Stimulated activated CD4-positive, alpha-beta T cell treated with anti-CD3 and anti-CD28 coated beads, Interleukin-1b, Interleukin-23, amount 100 ng/mL, for 4 hours (primary cell): ENCODE measurements at places on chromosomes 11 and 22.

DNA sequence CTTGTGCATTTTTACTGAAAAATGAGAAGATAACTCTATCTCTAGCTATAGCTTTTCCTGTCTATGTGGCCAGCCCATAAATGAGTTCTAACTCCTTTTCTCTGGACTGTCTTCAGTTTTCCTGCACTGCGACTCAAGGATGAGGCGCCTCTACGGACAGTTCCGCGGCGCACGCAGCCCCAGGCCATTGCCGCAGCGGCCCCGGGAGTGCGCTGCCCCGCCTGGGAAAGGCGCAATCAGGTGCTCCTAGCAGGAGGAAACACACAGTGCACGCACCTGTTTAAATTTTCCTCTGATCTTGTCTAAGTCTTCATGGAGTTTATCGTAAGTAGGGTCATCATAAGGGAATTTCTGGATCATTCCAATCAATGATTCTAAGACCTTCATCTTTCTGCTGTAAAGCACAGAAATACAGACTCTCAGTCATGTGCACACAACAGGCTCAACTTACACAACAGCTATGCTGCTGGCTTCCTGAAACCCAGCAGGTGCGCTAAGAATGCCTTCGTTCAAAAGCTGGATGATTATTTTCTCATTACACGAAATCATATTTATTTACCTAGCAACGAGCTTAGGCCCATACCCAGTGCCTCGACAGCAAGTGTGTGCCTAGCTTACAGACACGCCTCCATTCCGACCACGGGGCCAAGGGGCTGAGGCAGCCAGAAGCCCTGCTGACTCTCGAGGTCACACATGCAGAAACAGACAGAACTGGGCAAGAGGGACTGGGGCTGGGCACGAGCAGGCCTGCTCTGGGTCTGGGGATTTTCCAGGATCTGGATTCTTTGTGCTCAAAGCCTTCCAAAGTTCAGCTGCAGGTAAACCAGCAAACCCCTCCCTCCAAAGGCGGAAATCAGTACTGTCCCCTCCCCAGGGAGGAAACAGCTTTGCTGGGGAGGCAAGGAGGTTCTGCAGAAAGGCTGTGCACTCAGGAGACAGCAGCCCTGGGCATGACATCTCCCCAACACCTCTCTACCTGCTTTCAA is 7.2 kb downstream of the LTO1 start:
- no peak for DNase-seq

DNA sequence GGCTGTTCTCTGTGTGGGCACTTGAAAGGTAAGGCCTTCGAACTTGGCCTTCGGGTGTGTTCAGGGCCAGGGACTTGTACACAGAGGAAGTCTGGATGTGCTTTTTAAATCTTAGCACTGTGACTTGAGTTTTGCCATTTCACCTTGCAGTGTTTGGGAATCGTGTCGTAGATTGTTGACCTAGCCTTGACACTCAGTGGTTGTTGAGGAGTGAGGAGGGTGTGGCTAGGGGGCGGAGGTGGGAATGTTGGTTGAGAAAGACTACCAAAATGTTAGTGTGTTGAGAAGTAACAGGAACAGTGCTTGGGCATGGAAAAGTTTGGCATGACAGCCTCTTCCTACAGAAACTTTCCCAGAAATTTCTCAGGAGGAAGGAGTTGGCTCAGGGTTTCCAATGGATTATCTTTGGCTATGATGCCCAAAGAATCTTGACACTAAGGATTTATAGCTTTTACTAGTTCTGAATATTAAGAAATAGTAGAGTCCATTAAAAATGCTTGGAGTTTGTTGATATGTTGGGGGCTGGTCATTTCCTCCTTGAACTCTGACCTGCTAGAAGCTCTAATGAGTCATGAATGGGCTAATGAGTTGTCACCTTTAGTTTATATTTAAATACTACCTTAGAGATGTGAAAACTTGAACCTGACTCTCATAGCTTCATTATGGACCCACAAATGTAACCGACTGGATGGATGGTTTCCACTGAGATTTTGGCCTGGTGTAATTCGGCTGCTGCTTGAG is 40.6 kb downstream of the BARX2 start:
- DNase-seq, result no peak

GRCh38 chr11:120703358-120704152 is 192.0 kb downstream of the GRIK4 start:
- DNase-seq, result no peak

- DNase-seq, result no peak
Measured at GRCh38 chr11:44404301-44404700, 94.4 kb upstream of the ALX4 start.

DNA sequence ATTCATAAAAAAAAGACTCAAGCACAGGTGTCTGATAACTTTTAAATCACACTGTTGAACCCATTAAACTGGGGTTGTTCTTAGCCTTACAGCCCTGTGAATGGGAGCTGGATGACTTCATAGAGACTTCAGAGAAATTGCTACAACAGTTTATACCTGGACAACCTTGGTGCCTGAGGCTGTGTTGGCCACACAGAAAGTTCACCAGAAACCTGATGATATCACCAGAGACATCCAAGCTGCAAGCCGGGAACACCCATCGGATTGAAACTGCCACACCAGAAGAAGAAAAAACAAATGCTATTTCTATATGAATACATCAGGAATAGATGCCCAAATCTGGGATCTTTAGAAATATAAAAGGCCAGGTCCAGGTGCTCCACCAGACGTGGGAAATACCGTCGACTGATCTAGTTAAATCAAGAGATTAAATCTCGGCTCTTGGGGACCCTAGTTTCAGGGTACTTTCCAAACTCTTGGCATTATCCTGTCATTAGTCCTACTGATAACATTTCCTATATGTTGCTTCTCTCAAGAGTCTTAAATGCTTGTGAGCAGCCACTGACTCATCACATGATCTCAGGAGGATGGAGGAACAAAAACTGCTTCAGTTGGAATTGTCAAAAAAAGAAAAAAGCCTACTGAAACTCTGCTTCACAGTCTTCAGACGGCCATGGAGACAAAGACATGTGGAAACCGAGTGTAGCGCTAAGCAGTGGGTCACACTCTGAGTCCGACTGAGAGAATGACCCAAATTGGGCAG is 28.6 kb upstream of the APOL5 start:
- DNase-seq, result no peak

DNA sequence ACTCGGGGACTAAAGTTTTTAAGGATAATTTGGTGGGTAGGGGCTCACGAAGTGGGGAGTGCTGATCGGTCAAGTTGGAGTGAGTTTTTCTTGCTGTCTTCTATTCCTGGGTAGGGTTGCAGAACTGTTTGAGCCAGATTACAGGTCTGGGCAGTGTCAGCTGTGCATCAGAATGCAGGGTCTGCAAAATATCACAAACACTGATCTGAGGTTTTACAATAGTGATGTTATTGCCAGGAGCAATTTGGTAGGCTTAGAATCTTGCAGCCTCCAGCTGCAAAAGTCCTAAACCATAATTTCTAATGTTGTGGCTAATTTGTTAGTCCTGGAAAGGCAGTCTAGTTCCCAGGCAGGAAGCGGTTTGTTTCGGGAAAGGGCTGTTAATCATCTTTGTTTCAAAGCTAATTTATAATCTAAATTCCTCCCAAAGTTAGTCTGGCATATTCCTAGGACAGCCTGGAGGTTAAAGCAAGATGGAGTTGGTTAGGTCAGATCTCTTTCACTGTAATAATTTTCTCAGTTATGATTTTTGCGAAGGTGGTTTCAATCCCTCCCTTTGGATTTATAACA is 39.7 kb upstream of the CALCA start:
- no peak for DNase-seq

DNA sequence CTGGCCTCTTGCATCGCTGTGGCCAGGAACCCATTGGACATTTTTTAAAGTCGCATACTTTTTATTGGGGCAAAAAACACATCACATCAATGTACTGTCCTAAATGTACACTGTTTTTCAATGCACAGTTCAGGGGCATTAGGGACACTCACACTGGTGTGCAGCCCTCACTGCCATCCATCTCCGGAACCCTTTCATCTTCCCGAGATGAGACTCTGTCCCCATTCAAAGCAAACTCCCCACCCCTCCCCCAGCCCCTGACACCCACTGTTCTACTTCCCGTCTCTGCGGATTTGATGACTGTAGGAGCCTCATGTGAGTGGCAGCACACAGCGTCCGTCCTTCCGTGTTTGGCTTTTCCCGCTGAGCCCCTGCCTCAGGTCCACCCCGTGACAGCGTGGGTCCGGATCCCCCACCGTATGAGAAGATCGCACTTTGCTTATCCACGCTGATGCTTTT is 41.8 kb upstream of the TH start:
- DNase-seq, result peak; percentile 12

- DNase-seq, result no peak
Measured at GRCh38 chr11:59267736-59268475, 55.2 kb upstream of the MPEG1 start.

GRCh38 chr11:278001-278951 is at the start of gene NLRP6:
Gene NLRP6, plus strand, starts transcription at chr11:278407. Its CDS starts 163 bp downstream, at chr11:278570.
- DNase-seq, result no peak

- DNase-seq, result no peak
Measured at GRCh38 chr11:118004543-118005223, 18.5 kb downstream of the IL10RA start.

DNA sequence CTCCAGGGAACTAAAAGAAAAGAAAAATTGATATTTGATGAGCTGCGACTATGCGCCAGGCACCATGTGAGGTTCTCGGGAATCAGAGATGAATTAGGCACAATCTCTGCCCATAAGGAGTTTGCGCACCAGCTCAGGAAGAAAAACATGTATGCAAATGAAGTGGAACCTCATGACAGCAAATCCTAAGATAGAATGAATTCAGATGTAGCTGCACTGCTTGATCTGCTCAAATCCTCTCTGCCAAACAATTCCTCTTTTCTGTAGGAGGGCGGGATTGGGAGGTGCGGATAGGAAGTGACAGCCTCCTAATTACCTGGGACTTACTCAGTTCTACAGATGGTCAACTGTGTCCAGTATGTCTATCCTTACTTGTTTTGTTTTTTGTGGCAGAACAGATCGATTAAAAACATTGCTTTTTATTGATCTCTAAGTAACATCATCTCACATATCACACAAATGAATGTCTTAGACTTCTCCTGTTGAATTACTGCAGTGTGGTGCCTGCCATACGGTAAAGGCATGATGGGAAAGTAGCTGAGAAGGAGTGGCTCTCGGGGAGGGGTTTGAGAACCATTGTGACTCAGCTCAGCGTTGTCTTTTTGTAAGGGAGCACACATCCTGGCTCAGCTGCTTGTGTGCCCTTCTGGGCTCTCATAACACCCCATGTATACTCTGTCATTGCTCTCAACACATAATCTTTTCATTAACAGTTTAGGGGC is 13.9 kb downstream of the CRTAM start:
- peak; percentile 25 for DNase-seq

DNA sequence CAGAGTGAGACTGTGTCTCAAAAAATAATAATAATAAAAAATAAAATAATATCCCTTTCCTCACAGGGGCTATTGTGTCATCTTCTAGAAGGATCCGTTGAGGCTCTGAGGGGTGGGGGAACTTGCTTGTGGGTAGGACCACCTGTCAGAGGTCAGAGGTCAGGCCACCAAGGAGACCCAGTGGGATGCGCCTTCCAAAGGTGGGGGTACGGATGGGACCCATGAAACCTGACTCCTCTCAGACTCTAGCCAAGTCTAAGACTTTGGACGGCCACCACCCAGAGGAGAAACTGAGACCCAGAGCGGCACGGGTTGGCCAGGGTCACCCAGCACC is 367 bp upstream of the MMP11 start:
- DNase-seq, result no peak

- DNase-seq, result no peak
Measured at GRCh38 chr11:15705891-15706290, 591.2 kb downstream of the INSC start.

- DNase-seq, result no peak
Measured at GRCh38 chr22:48197189-48197690, 1434.8 kb downstream of the TBC1D22A start.

DNA sequence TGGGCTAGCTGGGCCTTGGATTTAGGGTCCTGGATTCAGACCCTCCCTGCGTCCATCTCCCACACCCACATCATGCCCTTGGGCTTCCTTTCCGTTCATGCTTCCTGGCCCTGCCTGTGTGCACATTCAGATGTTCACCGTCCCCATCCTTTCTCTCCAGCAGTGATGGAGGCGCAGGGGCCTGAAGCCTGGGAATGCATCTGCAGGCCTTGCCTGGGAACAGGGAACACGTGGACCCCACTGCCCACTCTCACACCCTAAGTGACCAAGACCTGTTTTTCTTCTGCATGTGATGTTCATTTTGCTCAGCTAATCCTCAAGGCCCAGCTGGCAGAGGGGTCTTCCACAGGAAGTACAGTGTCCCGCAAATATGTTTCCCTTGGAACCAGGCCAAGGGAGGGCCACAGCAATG is 91.6 kb upstream of the PARVA start:
- no peak for DNase-seq

DNA sequence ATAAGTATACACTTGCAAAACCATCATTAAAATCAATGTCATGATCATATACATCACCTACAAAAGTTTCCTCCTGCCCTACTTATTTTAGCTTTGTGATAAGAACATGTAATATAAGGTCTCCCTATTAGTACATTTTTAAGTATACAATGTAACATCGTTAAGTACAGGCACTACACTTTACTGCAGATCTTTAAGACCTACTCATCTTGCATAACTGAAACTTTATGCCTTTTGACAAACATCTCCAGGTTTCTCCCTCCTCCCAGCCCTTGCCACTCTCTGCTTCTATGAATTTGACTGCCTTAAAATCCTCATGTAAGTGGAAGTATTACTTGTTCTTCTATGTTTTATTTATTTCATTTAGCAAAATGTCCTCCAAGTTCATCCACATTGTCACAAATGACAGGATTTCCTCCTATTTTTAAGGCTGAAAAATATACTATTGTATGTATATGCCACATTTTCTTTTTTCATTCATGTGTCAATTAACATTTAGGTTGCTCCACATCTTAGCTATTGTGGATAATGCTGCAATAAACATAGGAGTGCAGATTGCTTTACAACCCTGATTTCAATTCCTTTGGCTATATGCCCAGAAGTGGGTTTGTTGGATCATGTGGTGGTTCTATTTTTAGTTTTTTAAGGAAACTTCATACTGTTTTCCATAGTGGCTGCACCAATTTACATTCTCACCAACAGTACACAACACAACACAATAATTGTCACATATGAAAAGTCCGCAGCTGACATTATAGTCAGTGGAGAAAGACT is 471.1 kb upstream of the ANO3 start:
- DNase-seq, result no peak
